Calu3 (cell line): ENCODE measurements at places on chromosomes 7 and 10. TPM values are rescaled to one million over a fixed set of nuclear protein-coding genes. Genes with fewer than 3 reads are reported as not detected.

DNA sequence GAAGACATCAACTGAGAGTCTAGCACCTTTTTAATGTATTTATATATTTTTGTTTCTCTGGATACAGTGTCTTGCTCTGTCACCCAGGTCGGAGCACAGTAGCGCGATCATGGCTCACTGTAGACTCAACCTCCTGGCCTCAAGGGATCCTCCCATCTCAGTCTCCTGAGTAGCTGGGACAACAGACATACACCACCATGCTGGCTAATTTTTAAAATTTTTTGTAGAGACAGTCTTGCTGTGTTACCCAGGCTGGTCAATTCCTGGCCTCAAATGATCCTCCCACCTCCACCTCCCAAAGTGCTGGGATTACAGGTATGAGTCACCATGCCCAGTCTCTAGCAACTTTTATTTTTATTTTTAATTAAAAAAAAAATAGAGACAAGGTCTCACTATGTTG is 51.4 kb upstream of the ANLN start:
- H3K4me1 ChIP-seq = no peaks in the 10 kb centered on the region
- no peak for DNase-seq
- no peaks in the 10 kb centered on the region for H3K27me3 ChIP-seq

DNA sequence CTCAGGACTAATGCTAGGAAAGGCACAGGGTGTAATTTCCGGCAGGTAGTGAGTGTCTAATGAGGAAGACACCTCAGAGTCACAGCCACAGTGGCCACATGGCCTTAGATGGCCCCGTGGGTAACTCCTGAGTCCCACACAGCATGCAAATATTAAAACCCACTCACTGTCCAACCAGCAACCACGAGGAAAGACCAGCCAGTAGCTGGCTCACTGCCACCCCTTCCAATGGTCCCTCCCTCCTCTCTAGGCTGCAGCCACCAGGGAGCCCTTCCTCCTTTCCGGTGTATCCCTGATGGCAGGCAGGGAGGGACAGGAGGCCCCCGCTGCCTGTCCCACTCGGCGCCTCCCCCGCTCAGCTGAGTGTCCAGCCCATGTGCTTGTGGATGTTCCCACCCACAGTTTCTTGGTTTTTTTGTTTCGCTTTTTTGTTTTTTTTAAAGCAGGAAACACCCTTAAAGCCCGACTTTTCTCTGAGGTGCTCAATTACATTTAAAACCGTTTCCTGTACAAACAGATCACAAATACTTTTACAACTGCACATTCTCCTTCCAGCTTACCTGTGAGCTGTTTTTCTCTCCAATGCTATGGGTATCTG is 9.2 kb downstream of the BNIP3 start:
- peaks cover 19% of the 10 kb centered on the region for H3K36me3 ChIP-seq
- DNase-seq = no peak
- no peak overlapping the region for H3K27ac ChIP-seq

DNA sequence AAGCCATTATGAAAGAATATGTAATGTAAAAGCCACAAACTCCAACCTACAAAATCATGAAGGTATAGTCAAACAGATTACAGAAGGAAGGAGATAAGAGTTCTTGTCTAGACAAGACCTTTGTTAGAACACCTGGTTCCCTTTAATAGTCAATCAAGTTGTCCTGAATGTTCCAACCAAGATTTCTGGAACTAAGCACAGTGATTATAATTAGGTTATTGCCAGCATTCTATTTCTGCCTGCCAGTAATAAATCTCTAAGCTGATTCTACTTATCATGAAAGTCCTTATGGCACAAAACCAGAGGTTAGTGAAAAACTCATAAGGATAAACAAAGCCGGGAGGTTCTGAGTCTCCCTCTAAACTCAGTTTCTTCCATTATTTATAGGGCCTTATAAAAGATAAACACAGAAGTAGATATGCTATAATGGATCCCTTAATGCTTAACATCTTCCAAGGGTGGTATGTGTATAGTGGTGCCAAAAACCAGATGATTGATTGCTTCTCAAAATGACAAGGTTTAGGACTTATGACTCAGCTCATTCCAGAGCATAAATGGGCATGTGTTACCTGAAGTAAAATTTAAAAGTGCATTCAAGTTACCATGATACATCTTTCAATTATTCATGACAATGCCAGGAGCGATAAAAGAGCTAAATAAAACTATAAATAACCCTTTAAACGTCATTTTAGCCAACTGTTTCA is 237.2 kb downstream of the CSTF2T start:
- no peaks in the 10 kb centered on the region for H3K36me3 ChIP-seq
- no peak overlapping the region for H3K4me3 ChIP-seq
- no peaks in the 10 kb centered on the region for H3K27me3 ChIP-seq
- H3K27ac ChIP-seq = no peak overlapping the region

The TWIST1 gene
- total RNA-seq = 2.4 and 2.9 TPM in 2 replicates

GRCh38 chr7:2452643-2453270 is 23.4 kb downstream of the GRIFIN start:
- peaks cover 13% of the 10 kb centered on the region for H3K4me1 ChIP-seq
- no peak overlapping the region for H3K27ac ChIP-seq
- no peak overlapping the region for H3K4me3 ChIP-seq
- no peak for DNase-seq
- H3K36me3 ChIP-seq = peaks cover 21% of the 10 kb centered on the region

GRCh38 chr10:123553810-123554430 is 112.2 kb upstream of the GPR26 start:
- H3K27ac ChIP-seq = no peak overlapping the region
- H3K4me3 ChIP-seq = no peak overlapping the region

GRCh38 chr7:121138262-121138933 is 149.9 kb downstream of the CPED1 start:
- H3K27ac ChIP-seq = no peak overlapping the region
- no peaks in the 10 kb centered on the region for H3K4me1 ChIP-seq
- no peak overlapping the region for H3K4me3 ChIP-seq
- no peaks in the 10 kb centered on the region for H3K36me3 ChIP-seq

DNA sequence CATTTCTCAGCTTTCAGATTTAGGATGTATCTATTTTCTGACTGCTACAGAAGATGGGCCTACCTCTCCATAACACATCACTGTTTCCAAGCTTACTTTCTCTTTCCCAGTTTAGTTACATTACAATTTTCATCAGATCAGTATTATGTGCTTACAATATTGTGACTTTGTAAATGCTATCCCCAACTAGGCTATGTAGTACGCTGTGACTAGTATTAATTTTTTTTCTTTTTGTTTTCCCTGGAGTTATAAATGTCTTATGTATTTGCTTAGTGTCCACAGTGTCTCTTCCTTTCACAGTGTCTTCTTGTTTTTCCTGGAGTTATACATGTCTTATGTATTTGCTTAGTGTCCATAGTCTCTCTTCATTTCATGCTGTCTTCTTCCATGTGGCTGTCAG is 188.9 kb downstream of the PTPRN2 start:
- no peak overlapping the region for H3K4me3 ChIP-seq
- no peak overlapping the region for H3K27ac ChIP-seq
- DNase-seq = no peak
- H3K4me1 ChIP-seq = no peaks in the 10 kb centered on the region
- no peaks in the 10 kb centered on the region for H3K27me3 ChIP-seq
- H3K36me3 ChIP-seq = no peaks in the 10 kb centered on the region

The LDB3 gene
- not detected in 2 replicates for total RNA-seq

The ENKUR gene
- total RNA-seq = 0.37 and 0.66 TPM in 2 replicates

GRCh38 chr7:120280743-120281142 is 7.8 kb downstream of the KCND2 start:
- no peak overlapping the region for H3K4me3 ChIP-seq
- no peaks in the 10 kb centered on the region for H3K36me3 ChIP-seq
- no peak overlapping the region for H3K27ac ChIP-seq
- H3K27me3 ChIP-seq = no peaks in the 10 kb centered on the region
- no peak for DNase-seq

The CAMK2B gene
- total RNA-seq = 0.12 TPM in 1 of 2 replicates, not detected in the other

DNA sequence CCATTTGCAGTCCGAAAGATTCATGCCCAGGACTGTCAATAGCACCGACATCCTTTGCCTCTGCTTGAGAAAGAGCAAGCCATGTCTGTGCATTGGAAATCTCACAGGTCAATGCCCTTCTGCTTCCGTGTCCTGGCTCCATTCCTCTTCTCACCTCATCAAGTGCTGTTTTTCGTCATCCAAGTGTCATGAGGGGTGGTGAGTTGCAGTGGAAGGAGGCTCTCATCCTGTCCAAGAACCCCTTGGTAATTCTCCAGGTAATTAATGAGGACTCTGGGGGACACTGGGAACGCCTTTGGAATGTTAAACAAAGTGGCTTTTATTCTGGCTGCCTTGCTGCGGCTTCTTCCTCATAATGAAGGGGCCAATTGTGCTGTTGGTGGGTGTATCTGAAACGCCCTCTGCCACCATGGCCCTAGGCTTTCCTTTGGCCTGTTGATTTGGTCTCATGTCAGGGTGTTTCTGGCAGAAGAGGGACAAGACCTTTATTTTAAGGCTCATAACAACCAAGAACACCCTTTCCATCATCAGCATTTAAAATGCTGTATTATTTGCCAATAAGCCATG is 57.7 kb downstream of the PPP1R3C start:
- no peaks in the 10 kb centered on the region for H3K27me3 ChIP-seq
- no peak overlapping the region for H3K27ac ChIP-seq
- DNase-seq = no peak
- no peaks in the 10 kb centered on the region for H3K36me3 ChIP-seq
- H3K4me3 ChIP-seq = no peak overlapping the region
- no peaks in the 10 kb centered on the region for H3K4me1 ChIP-seq

The OGDHL gene
- total RNA-seq = 0.24 and 1.0 TPM in 2 replicates

The JCAD gene
- 0.54 and 0.66 TPM in 2 replicates for total RNA-seq

DNA sequence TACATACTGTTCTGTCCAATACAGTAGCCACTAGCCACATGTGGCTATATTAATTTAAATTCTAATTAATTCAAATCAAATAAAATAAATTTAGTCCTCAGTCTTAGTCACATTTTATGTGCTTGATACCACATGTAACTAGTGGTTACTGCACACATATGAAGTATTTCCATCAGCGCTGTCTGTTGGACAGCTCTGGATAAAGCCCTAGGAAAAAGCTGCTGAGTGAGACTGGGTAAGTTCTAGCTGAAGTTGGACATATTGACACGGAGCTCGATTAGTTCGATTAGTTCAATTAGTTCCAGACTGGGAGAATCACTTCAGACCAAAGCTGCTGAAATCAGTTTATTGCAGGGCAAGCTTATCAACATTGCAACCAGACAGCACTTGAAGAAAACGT is 15.1 kb upstream of the LIPM start:
- H3K27me3 ChIP-seq = peaks cover 9% of the 10 kb centered on the region
- no peak overlapping the region for H3K4me3 ChIP-seq
- no peaks in the 10 kb centered on the region for H3K36me3 ChIP-seq
- no peak overlapping the region for H3K27ac ChIP-seq
- peaks cover 3% of the 10 kb centered on the region for H3K4me1 ChIP-seq

- no peak overlapping the region for H3K27ac ChIP-seq
- no peaks in the 10 kb centered on the region for H3K4me1 ChIP-seq
- H3K4me3 ChIP-seq = no peak overlapping the region
- H3K36me3 ChIP-seq = no peaks in the 10 kb centered on the region
- no peak for DNase-seq
Observed at GRCh38 chr7:4246536-4246935, 435.6 kb upstream of the FOXK1 start.

- H3K27ac ChIP-seq = no peak overlapping the region
- no peak for DNase-seq
- H3K27me3 ChIP-seq = no peaks in the 10 kb centered on the region
- peaks cover 13% of the 10 kb centered on the region for H3K36me3 ChIP-seq
Observed at GRCh38 chr7:148727501-148728278, 29.0 kb downstream of the CUL1 start.

DNA sequence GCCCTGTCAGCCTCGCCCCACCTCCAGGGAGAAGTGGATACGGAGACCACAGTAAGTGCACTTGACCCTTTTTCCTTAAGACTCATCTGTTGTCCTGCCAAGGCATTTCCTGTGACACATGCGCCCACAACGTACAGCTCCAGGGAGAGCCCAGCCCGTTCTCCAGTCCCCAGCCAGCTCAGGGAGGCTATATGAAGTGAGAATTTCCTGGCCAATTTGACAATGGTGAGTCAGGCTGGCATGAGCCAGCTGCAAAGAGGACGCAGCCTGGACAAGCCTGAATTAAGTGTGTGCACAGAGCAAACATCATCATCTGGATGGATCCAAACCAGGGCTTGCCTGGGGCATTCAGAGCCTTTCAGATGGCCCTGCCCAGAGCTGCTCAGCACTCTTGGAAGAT is 244.8 kb downstream of the KCNMA1 start:
- DNase-seq = peak; percentile 32
- peaks cover 9% of the 10 kb centered on the region for H3K4me1 ChIP-seq
- H3K4me3 ChIP-seq = no peak overlapping the region
- H3K27me3 ChIP-seq = peaks cover 49% of the 10 kb centered on the region

The PLEKHS1 gene
- total RNA-seq = 5.9 and 13.8 TPM in 2 replicates

DNA sequence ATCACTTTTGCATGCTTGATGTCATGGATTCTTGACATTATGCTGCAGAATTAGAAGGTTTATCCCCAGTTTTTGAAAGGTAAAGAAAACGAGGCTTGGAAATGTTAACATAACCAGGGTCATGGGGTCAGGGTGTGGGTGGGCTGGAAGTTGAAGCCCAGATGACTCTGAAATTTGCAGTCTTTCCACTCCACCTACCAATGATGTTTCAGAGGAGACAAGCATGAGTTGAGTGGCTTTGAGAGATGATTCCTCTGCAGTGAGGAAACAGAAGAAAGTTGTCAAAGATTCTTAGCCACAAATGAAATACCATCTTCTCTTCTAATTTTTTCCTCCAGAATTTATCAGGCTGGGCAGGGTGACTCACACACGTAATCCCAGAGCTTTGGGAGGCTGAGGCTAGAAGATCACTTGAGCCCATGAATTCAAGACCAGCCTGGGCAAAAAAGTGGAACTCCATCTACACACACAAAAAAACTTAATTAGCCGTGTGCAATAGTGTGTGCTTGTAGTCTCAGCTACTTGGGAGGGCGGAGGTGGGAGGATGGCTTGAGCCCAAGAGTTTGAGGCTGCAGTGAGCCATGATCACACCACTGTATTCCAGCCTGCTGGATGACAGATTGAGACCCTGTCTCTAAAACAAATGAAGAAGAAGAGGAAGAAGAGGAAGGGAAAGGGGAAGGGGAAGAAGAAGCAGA is 239.1 kb upstream of the AUTS2 start:
- no peak for DNase-seq
- no peak overlapping the region for H3K27ac ChIP-seq
- no peak overlapping the region for H3K4me3 ChIP-seq
- no peaks in the 10 kb centered on the region for H3K36me3 ChIP-seq
- no peaks in the 10 kb centered on the region for H3K27me3 ChIP-seq

- no peaks in the 10 kb centered on the region for H3K27me3 ChIP-seq
- H3K4me3 ChIP-seq = no peak overlapping the region
- no peak overlapping the region for H3K27ac ChIP-seq
- no peaks in the 10 kb centered on the region for H3K4me1 ChIP-seq
Observed at GRCh38 chr7:30363778-30364563, 79.6 kb downstream of the ZNRF2 start.

- DNase-seq = no peak
- H3K4me3 ChIP-seq = no peak overlapping the region
- H3K36me3 ChIP-seq = no peaks in the 10 kb centered on the region
- no peaks in the 10 kb centered on the region for H3K4me1 ChIP-seq
Observed at GRCh38 chr10:80856186-80856585, 318.5 kb downstream of the SH2D4B start.

DNA sequence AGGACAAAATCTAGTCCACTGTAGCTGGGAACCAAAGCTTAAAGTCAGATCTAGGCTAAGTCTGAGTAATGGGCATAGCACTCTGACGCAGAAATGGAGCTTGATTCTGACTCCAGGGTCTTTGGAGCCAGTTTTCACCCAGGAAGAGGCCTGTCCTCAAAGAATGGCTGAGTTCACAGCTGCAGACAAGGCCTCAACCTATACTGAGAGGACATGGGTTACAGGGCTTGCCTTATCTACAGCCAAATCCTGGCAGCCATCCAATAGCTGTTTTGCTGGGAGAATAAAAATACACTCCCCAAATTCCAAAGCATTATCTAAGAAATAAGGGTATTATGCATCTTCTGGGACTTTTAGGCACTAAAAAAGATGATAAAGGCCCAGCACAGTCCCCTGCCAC is 154.8 kb downstream of the RAPGEF5 start:
- peak; percentile 30 for DNase-seq
- peaks cover 17% of the 10 kb centered on the region for H3K4me1 ChIP-seq
- no peaks in the 10 kb centered on the region for H3K36me3 ChIP-seq
